ENCODE measurements at places on chromosomes 3 and 15.

- no peak for DNase-seq
These were observed 397.3 kb upstream of the RASGRP1 start for GRCh38 chr15:38961931-38962330.

- DNase-seq = no peak
These were observed 46.5 kb upstream of the CGNL1 start for GRCh38 chr15:57329582-57330367.

GRCh38 chr3:32817558-32818228 is at the start of gene TRIM71:
TSS of gene TRIM71 (plus strand) at chr3:32817997. CDS start at chr3:32818081, 84 bp downstream.
- DNase-seq = peak; percentile 52

DNA sequence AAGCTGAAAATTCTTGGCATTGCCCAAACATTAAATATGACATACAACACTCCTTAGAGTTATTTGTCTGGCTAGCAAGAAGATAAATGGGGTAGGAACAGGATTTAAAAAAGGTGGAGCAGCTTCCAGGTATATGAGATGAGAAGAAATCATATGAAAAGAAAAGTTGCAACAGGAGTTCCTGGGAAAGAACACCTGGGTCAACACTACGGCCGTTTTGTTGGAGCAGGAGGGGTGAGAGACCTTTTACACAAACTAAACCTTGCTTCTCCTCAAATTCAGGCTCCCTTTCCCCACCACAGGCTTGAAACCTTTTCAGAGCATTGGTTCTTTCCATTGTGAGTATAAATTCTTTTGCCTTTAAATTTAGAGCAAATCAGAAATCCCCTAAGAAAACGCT is 18.8 kb upstream of the GUCA1C start:
- DNase-seq = no peak

DNA sequence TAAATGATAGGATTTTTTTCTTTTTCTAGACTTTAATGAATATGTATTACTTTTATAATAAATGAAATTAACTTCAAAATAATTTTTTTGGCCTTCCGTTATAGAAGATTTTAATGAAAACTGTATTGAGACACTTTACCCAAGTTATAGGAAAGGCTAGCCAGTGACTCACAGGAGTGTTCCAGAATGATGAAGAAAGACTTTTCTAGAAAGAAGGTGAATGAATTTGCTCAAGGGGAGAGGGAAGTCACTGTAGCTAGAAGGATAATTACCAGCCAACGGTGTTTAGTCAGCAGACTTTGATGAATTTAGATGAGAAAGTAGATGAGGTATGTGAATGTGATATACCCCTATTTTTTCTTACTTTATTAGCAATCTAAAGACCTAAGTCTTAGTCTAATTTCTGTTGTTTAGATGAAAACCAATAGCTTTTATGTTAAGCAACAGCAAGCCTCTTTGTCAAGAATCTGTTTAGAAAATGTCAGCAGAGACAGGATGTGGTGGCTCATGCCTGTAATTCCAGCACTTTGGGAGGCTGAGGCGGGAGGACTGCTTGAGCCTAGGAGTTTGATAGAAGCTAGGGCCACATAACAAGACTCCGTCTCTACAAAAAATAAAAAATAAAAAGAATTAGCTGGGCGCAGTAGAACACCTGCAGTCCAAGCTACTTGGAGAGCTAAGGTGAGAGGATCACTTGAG is 3.2 kb downstream of the ALAS1 start:
- DNase-seq = no peak

DNA sequence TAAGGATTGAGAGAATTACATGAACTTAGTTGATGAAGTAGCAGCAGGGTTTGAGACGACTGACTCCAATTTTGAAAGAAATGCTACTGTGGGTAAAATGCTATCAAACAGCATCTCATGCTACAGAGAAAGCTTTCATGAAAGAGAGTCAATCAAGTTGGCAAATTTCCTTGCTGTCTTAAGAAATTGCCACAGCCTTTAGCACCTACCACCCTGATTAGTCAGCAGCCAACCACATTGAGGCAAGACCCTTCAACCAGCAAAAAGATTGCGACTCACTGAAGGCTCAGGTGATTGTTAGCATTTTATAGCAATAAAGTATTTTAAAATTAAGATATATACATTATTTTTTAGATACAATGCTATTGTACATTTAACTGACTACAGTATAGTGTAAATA is 80.9 kb downstream of the RAP2B start:
- DNase-seq = no peak

DNA sequence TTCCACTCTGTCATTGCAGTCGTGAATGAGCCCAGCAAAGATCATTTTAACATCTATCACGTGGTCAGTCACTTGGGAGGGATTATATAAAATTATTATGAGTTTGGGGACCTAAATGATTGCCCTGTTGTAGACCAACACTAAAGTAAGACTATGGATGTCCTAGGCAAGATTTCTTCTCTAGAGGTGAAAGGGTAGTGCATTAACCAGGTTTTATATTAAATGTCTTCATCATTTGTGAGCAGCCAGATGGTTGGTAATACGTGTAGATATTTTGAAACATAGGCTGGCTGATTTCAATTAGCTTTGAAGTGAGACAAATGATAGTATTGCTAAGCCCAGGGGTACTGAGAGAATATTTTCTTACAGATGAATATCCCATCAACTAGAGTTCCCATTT is 150.3 kb upstream of the TSPAN3 start:
- no peak for DNase-seq

- peak; percentile 54 for DNase-seq
These were observed at the start of gene FRMD4B for GRCh38 chr3:69385723-69386555. TSS of gene FRMD4B (minus strand) at chr3:69386088. CDS start at chr3:69385989, 99 bp downstream.

GRCh38 chr3:169914321-169914720 is 2.9 kb downstream of the SAMD7 start:
- no peak for DNase-seq

DNA sequence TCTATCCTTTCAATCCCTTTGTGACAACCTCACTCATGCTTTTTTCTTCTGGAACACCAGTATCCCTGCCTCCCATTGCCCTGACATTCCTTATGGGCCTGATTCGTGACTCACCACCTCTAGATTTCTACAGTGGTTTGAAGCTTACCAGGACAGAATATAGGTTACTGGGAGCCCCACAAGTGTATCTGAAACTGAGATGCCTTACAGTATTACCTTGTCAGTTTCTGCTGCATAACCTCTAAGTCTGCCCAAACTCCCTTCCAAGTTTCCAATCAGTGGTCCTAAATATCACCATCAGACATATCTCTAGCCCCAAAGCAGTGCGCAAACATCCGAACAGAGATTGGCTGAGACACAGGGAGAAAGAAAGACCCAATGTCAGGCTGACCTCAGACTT is 5.6 kb downstream of the CPB1 start:
- DNase-seq = no peak

- no peak for DNase-seq
These were observed 747.6 kb downstream of the NAALADL2 start for GRCh38 chr3:175606650-175607318.

DNA sequence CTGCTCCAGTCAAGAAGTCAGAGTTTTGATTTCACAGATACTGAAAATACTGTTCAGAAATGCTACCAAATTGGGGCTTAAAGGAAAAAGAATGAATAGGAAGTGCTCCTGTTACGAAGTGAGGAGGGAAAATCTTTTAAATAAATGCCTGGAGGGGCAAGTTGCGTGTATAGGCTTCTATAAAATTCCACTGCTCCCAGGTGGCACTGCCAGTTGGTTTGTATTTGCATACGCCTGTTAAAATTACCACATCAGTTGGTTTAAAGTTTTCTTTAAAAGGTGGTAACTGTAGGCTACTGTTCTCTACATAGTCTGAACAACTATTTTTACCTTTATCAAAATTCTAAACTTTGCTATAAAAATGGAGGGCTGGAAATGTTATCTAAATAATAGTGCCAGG is 123.5 kb downstream of the DLG1 start:
- DNase-seq = no peak

DNA sequence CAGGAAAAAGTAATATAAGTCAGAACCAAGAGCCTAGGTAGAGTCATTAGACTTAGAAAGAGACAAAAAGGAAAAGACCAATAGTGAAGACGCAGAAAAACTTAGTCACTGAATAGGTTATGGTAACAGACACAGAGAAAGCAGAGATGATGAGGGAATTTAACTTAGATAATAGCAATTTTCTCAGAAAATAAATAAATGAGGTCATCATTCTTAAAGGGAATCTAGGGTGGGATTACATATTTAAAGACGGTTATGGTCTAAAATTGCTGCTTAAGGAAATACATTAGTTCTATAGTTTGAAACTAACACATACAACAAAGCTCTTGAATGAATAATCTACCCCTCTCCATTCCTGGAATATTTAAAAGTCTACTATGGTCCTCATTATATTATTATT is 59.4 kb downstream of the UBR1 start:
- no peak for DNase-seq

- DNase-seq = no peak
These were observed 9.8 kb upstream of the WWTR1 start for GRCh38 chr3:149667576-149667975.

DNA sequence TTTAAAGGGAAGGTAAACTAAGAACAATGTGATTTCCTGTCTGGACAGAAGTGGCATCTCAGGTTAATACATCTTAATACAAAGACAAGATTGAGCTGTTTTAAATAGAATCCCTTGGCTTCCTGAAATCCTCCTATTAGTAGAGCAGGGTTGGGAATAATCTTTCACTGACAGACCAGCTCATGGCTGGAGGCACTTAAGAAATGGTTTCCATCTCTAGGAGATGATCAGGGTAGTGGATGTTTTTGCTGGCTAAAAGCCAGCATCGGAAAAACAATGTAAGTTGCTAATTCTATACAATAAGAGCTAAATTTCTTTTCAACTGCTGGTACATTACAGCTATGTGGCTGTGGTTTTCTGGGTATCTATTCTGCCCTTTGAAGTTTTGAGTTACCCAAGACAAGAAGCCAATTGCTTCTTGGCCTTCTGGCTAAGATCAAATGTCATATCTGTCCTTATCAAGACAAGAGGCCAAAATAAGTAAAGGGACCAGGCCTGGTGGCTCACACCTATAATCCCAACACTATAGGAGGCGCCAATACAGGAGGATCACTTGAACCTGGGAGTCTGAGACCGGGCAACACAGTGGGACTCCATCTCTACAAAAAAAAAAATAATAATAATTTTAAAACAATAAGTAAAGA is 49.6 kb downstream of the SHQ1 start:
- DNase-seq = no peak

GRCh38 chr3:25557694-25558093 is 107.0 kb downstream of the TOP2B start:
- no peak for DNase-seq

GRCh38 chr3:142027735-142028134 is 121.6 kb downstream of the TFDP2 start:
- peak; percentile 39 for DNase-seq

GRCh38 chr3:100745617-100746016 is 36.3 kb downstream of the TFG start:
- no peak for DNase-seq

DNA sequence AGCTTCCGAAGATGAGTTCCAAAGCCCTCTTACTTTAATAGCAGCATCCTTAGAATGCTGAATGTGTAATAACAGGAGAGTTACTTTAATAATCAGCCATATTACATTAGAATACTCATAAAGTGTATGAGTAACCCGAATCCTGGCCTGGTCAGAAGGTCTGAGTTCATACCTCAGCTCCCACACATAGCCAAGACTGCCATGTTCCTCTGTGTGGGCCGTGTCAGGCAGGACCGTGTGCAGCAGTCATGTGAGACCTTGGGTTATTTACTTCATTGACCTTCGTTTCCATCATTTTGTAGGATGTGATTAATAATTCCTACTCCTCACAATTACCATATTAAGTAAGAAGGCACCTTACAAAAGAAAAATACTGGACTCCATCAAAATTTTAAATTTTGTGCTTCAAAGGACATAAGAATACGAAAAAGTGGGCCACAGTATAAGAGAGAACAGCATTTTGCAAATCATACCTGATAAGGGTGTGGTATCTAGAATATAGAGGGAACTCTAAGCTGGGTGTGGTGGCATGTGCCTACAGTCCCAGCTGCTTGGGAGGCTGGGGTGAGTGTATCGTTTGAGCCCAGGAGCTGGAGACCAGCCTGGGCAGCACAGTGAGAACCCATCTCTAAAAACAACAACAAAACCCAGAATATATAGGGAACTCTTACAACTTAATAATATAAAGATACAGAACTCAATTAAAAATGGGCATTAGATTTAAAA is 163.4 kb downstream of the ATG7 start:
- DNase-seq = no peak

GRCh38 chr3:111765136-111765535 is 93.9 kb upstream of the PHLDB2 start:
- DNase-seq = no peak

- no peak for DNase-seq
These were observed 459.6 kb downstream of the MECOM start for GRCh38 chr3:169203631-169204550.

DNA sequence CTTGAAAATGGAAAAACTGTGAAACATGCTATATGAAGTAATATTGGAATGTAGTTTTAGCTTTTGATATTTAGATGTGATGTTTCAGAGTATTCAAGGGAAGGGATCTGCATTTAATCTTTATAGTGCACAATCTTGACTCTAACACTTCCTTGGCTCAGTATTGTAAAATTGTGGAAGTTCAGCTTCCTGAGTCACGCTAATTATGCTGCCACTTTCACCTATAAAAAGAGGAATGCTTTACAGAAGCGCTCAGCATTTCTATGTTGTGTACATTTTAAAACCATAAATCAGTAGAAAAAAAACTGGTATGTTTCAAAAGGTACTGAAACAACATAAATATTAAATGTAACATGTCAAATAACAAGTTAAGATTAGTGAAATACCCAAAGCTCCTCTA is 32.6 kb downstream of the SERPINI2 start:
- no peak for DNase-seq

GRCh38 chr3:119352863-119353527 is 58.8 kb downstream of the ARHGAP31 start:
- no peak for DNase-seq

DNA sequence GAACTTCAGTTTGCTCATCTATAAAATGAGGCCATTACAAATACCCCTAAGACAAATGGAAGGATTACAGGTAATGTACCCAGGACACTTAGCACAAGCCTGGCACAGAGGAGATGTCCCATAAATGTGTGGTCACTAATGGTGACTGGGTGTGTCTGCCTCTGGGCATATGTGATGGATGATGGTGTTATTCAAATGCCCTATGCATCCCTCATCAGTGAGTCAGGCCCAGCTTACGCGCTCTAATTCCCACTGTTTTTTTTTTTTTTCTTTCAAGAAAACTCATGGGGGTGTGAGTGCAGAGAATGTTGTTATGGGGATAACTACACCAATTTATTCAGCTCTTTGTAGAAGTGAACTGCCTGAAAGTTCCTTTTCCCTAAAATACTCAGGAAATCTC is 23.6 kb upstream of the KIF23 start:
- no peak for DNase-seq
